Activated CD4-positive, alpha-beta T cell treated with anti-CD3 and anti-CD28 coated beads, Interleukin-2, amount 50 U/mL, for 24 hours (primary cell): ENCODE measurements at places on chromosomes 16 and 17.
A peak's percentile ranks its signal among the peaks of the same experiment; 100 is the strongest.

- no peak for DNase-seq
Observed at GRCh38 chr17:57335195-57335792, 79.0 kb downstream of the MSI2 start.

- DNase-seq: no peak
Observed at GRCh38 chr17:66717641-66718058, 117.3 kb upstream of the CACNG5 start.

DNA sequence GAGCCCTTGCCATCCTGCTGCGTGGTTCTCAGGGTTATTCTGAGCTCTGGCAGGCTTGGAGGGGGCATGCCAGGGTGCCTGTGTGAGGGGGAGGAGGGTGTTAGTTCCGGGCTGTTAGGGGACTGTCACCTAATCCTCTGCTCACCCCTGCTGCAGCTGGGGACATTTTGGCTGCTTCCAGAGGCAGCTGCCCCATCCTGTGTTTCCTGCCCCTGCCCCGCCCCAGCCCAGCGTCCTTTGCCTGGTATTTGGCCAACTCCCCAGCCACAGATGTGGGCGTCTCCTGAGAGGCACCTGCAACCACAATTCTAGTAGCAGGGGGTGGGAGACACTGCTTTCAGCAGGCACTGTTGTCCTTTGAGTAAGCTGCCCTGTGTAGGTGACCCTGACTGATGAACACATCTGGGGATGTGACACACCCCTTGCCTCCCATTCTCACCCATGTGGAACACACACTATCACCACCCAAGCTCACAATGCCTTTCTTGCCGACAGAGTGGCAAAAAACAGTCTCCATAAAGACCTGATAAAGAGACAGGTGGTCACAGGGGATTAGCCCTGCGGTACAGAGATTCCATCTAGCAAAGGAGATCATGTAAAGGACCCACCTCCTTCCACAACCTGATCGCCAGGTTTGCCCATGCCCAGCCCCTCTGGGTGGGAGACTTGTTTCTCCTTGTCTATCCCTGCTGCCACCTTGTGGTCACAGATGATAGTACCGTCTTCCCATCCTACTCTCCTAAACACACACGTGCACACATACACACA is at the start of gene CHRNE:
TSS of gene CHRNE (minus strand) at position 48 of the 768 bp plus-strand sequence. CDS start at position 13, 35 bp downstream.
- DNase-seq: peak; percentile 74

DNA sequence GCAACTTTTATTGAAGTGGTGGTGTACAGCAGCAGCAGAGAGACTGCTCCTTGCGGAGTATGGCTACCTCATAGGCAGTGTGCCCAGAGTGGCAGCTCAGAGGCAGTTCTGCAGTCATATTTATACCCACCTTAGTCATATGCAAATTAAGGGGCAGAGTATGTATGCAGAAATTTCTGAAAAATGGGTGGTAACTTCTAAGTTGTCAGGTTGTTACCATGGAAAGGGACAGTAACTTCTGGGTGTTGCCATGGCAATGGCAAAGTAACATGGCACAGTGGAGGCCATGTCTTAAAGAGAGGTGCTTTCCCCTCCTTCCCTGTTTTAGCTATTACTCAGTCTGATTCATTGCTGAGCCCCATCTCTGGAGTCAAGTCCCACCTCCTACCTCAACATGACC is 53.4 kb downstream of the MEOX1 start:
- peak; percentile 57 for DNase-seq

DNA sequence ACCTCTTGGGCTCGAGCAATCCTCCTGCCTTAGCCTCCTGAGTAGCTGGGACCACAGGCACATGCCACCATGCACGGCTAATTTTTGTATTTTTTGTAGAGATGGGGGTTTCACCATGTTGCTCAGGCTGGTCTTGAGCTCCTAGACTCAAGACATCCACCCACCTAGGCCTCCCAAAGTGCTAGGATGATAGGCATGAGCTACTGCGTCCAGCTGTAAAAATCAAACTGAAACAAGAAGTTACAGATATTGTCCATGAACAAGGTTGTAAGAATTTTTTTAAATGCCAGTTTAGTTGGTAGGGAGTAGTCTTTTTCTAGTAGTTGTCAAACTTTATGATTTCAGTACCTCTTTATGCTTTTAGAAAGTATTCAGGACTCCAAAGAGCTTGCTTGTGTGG is 424.4 kb upstream of the PMFBP1 start:
- DNase-seq: no peak

DNA sequence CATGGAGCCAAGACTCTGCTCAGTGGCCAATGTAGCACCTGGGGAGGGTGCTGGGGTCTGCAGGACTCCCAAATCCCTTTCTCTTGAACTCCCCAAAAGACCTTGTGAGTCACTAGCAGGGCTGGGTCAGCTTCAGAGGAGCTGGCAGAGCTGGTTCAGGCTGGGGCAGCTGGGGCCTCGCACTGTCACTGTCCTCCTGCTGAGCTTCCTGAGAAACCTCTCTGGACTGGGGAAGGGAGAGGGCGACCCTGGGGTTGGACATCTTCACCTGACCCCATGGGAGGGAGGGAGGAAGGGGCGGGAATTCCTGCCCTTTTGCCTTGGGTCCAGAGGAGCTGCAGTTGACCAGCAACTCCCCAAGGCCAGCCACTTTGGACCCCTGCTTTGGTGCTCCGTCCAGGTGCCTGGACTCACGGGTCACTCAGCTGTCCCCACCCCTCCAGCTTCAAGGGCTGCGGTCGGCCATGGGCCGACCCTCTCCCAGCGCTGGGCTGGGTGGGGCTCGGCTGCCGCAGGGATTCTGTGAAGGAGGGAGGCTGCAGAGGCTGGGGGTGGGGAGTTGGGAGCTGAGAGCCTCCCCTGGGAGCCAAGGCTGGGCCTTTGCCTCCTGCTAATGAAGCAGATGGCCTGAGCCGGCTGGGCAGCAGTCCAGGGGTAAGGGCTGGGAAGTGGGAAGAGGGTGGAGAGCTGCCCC is 9.2 kb downstream of the FMNL1 start:
- no peak for DNase-seq
